CD4-positive, alpha-beta T cell treated with Interleukin-6 at 100 ng/mL for 8 hours (primary cell): ENCODE measurements at places on chromosomes 5 and 9.
A peak's percentile ranks its signal among the peaks of the same experiment; 100 is the strongest.

DNA sequence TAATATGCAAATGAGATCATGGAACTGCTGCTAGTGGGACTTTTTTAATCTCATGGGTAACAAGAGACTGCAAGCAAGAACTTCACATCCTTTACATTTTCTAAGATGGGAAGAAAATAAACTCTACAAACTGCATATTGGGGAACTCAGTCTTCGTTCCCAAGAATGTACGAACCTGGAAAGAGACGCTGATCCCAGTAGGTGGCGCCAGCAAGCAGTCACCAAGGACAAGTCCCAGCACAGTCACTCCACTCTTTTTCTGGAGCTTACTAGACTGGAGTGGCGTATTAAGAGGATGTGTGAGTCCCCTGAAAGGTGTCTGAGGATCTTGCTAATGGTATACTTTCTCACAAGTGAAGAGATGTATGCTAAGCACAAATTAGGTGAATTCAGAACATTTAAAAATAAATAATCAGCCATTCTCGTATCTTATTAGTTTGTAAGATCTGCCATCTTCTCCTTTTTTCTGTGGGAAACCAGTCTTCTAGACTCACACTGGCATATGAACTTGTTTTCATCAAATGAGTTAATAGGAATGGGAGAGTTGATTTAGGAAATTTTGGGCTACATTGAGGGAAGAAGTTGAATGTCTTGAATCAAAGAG is 16.0 kb upstream of the PUM3 start:
- DNase-seq: peak; percentile 31

- no peak for DNase-seq
Observed at GRCh38 chr9:93136011-93136440, 2.0 kb upstream of the NINJ1 start.

DNA sequence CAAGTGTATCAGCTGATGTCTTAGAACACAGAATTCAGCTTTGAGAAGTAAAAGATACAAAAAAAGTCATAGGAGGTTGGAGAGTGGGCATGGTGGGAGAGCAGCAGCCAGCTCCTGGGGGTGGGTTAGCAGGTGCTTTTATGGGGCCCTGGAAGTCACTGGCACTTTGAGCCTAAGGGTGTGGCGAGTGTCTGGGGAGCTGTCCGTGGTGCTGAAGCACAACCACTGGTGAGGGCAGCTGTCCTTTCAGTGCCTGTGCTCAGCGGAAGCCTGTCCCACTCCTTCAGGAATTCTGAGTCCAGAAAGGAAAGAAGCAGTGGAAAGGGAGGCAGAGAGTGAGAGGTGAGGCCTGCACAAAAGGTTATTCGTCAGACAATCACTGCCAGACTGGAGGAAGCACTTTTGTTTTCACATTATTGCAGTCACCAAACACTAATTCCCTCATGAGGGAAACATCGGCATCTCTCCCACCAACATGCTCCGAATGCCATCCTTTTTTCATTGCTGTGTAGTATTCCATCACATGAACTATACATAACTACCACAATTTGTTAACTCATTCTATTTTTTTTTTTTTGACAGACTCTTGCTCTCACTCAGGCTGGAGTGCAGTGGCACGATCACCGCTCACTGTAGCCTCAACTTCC is 59.4 kb upstream of the RAPGEF1 start:
- no peak for DNase-seq

DNA sequence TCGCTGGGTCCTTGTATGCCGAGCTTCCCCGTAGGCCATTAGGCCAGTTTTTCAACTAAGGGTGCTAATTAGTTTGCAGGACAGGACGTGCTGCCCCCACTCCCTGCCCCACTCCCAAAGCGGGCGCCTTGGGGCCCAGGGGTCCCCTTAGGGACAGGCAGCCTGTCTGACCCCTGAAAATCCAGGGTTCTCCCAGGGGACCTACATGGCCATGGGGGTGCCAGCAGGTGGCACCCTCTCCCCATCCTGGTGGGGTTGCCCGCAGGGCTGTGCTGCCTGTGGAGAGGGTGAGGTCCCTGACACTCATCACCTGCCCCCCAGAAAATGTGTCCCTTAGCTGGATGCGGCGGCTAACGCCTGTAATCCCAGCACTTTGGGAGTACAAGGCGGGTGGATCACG is 8.5 kb upstream of the CCDC187 start:
- DNase-seq: peak; percentile 32

DNA sequence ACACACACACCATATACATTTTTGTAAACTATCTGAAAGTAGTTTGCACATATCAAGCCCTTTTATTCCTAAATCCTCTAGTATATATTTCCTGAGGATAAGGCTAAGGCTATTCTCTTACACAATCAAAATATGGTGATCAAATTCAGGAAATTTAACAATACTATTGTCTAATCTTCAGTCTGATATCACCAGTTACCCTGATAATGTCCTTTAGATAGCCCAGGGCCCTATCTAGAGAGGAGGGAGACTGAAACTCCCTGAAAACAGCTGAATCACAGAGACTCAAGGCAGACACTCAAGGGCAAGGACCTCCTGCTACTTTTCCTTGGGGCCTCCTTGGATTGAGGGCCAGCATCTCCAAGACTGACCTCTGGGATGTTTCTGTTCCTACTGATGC is 30.4 kb downstream of the PTTG1 start:
- DNase-seq: no peak

DNA sequence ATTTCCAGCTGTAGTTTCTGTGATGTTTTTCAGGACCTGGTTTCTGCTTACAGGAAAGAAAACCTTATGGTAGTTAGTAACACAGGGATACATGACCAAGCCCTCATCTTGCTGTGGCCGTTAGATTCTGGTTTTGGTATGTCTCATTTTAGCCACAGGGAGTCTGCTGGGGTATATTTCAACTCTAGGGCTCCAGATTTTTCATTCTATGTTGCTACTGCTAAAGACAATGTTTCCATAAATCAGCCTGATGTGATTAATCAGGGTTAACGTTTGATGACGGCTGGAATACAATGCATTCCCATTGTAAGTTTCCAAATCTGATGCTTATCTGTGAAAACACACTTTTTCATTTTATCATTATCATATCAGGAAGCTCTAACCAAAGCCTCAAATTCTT is 48.2 kb downstream of the P4HA2 start:
- no peak for DNase-seq

GRCh38 chr5:68746643-68747420 is 347.0 kb upstream of the SLC30A5 start:
- no peak for DNase-seq

GRCh38 chr9:136483589-136484152 is 831 bp upstream of the SEC16A start:
- DNase-seq: peak; percentile 96

DNA sequence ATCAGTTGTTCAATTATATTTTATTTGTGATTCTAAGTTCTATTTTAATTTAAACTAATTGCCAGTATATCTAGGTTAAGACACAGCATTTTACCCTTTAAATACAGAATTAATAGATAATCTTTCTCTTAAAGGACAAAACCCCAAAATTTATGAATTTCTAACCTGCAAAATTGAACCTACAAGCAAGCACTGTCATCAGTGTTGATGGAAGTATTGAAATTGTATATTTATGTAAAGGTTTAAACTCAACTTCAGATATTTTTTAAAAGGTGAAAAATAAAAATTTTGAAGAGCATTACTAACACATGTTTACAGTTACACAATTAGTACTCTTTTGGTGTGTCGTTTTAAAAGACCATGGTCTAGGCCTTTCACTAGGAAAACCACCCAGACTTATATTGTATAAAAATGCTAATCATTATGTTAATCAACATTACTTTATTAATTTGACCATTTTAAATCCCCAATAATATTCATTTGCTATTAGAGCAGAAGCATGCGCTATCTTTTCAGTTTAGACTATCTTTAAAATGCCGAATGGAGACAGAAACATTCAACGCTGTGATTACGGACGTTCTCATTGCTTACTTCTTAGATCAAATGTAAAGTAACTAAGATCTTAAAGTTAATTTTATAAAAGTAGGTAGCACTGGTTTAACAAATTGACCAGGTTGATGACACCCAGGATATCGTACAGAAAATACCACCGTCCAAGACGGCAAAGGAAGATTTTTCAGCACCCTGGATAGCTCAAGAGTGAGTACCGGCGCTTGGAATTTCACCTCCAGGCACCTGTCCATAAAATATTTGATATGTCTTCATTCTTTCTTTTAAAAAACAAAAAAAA is 3.2 kb downstream of the OTP start:
- DNase-seq: no peak

DNA sequence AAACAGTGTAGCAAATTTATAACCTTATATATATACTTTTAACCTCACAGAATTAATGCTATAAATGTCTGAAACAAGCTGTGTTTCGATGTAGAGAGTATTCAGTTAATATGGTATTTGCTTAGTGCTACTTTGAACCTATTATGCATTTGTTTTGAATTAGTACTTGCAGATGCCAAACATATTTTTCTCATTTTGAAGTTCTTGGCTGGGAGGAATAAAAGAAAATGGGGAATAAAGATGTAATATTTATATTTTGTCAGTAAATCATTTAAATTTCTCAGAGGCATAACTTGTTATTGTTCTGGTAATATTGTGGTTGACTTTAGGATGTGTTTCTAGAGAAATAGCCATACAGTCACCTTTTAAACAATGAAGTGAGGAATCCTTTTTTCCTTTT is 175.9 kb upstream of the IZUMO3 start:
- no peak for DNase-seq

GRCh38 chr9:125794708-125795107 is 47.5 kb downstream of the PBX3 start:
- DNase-seq: no peak

- no peak for DNase-seq
Observed at GRCh38 chr9:69104830-69105527, 69.1 kb upstream of the TJP2 start.

- no peak for DNase-seq
Observed at GRCh38 chr9:117355542-117355941, 59.3 kb downstream of the ASTN2 start.

DNA sequence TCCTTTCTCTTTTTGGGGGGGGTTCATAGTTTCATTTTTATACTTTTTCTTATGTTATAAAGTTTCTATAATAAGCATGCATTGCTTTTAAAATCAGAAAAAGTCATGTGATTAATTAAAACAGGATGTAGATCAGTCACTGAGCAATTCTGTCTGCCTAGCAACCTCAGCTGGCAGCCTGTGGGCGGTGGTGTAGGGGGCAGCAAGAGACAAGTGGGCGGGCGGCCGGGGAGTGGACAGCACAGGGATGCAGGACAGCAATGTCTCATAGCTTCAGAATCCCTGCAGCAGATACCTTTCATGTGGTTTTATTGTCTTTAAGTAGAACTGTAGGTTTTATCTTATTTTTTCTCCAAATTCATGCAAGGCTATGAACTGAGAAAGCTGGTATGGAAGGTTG is 101.9 kb upstream of the S1PR3 start:
- DNase-seq: no peak

GRCh38 chr9:137136881-137137607 is 1.9 kb upstream of the GRIN1 start:
- DNase-seq: no peak

- DNase-seq: no peak
Observed at GRCh38 chr5:138054847-138055558, 22.1 kb upstream of the FAM13B start.

GRCh38 chr9:88358723-88359122 is 29.5 kb upstream of the SPIN1 start:
- DNase-seq: no peak

- DNase-seq: no peak
Observed at GRCh38 chr9:36396985-36397384, 3.1 kb downstream of the RNF38 start.

- DNase-seq: no peak
Observed at GRCh38 chr9:28155067-28155466, 581.8 kb upstream of the C9orf72 start.

DNA sequence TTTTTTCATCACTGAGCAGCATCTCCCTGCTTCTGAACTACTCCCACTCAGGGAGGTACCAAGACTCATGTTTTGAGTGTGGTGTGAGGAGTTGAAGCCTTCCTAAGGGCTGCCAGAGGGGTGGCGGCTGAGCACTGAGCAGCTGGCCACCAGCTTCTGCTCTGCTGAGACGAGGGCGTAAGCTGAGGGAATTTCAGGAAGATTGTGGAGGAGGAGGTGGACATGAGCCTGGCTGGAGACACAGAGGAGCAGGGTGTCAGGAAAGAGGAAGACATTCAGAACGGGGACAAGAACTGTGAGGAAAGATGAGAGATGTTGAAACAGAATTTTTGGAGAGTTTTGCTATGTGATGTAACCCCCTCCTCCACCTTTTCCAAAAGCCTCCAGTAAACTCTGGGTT is 7.8 kb downstream of the LCP2 start:
- no peak for DNase-seq

DNA sequence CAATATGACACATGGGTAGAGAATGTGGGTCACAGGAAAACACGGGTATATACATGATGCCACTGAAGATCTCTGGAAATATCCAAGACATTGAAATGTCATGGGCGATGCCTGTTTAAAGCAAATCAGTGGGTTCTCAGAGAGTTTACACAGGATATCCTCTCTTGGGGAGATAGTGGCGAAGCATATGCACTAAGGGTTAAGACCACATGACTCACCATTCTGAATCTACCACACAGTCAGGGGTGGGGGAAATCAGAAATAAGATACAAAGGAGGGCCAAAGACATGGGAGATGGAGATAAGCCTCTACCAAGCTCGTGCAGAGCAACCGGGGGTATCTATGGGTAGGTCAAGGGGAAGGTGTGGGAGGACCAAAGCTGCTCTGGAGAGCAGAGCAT is 58.8 kb downstream of the SH3PXD2B start:
- DNase-seq: no peak

DNA sequence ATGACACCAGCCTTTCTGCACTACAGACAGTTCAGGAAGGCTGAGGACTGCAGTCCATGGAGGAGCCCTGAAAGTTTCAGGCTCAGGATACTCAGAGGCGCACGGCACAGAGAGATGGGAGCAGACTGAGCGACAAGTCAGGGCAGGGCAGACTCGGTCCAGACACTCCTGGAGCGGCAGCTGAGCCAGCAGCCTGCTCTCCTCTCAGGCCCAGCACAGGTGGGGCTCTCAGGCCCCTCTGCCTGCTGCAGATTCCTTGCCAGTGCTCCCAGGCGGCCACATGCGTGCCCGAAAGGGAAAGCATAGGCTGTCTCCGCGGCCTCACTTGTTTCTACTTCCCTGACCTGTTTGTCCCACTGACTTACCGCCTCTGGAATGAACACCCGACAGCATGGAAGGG is 228.3 kb downstream of the IRX2 start:
- DNase-seq: no peak

DNA sequence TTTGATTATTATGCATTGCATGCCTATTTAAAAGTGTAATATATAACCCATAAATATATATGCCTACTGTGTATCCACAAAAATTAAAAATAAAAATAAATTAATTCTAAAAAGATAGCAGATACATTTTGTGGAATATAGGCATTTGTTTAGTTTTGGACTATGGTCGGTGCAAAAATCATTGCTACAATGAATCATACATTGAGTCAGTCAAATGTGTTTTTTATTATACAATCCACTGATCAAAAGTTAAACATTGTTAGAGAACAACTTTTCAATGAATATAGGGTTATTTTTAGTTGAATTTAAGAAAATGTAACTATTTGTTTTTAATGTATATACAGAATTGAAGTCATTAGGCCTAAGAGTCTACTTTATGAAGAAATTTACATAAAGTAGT is 885.9 kb downstream of the EFNA5 start:
- DNase-seq: no peak
